ENCODE measurements at places on chromosomes 11 and 22. TPM values are rescaled to one million over a fixed set of nuclear protein-coding genes. Genes with fewer than 3 reads are reported as not detected.

Gene MYOD1
- not detected for total RNA-seq

GRCh38 chr22:42300259-42301076 lies 30.0 kb upstream of the TCF20 start:
- no peak for DNase-seq

DNA sequence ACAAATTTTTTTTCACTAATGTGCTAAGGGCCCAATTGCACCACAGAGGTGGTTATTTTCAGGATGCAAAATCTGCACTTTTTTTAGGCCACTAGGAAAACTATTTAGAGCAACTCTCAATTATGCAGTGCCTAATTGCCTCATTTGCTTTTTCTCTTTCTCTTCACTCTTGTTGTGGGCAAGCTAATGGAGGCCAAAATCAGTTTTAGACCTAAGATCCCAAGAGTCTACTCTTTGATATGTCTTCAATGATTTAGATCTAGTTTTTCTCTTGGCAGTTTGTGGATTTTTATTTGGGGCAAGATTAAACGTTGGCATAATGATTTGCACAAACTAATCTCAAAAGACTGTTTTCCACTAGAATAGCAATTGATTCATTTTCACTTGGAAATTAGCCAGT lies 1996.9 kb downstream of the LRRC4C start:
- DNase-seq, result no peak

- no peak for DNase-seq
Observed at GRCh38 chr11:76313271-76313670, 67.7 kb downstream of the THAP12 start.
